ENCODE measurements at places on chromosomes 3 and 15.

DNA sequence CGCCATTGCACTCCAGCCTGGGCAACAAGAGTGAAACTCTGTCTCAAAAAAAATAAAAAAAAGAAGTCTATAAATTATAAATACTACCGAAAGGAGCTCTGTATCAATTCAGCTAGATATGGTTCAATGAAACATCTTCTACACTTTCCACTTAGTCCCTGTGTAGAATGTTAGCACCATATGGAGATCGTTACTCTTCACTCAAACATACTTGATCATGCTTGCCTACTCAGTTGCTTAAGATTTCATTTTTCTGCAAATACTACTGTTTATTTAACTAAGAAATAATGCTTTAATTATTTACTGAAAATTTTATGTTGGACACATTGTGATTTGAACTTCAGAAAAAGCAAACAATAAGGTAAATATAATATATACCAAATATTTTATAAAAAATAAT, 17.1 kb upstream of the NANOGP8 start:
- DNase-seq, result no peak

- DNase-seq, result no peak
Measured at GRCh38 chr15:90037961-90038631, 37.0 kb downstream of the ZNF710 start.

- DNase-seq, result no peak
Measured at GRCh38 chr15:100714034-100714748, 111.8 kb downstream of the ASB7 start.

GRCh38 chr15:29632671-29633406, 189.4 kb downstream of the TJP1 start:
- DNase-seq, result no peak

GRCh38 chr3:186953011-186953487, 22.7 kb downstream of the ST6GAL1 start:
- DNase-seq, result no peak

DNA sequence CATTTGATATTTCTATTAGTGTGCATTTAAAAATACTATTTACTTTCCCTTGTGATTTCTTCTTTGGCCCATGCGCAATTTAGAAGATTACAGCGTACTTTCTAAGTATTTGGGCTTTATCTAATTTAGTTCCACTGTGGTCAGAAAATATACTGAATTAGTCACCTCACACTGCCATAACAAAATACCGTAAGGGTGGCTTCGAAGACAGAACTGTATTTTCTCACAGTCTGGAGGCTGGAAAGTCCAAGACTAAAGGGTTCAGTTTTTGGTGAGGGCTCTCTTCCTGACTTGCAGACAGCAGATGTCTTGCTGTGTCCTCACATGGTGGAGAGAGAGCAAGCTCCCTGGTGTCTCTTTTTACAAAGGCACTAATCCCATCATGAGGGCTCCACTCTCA, 286.2 kb downstream of the ADAMTSL3 start:
- DNase-seq, result no peak

DNA sequence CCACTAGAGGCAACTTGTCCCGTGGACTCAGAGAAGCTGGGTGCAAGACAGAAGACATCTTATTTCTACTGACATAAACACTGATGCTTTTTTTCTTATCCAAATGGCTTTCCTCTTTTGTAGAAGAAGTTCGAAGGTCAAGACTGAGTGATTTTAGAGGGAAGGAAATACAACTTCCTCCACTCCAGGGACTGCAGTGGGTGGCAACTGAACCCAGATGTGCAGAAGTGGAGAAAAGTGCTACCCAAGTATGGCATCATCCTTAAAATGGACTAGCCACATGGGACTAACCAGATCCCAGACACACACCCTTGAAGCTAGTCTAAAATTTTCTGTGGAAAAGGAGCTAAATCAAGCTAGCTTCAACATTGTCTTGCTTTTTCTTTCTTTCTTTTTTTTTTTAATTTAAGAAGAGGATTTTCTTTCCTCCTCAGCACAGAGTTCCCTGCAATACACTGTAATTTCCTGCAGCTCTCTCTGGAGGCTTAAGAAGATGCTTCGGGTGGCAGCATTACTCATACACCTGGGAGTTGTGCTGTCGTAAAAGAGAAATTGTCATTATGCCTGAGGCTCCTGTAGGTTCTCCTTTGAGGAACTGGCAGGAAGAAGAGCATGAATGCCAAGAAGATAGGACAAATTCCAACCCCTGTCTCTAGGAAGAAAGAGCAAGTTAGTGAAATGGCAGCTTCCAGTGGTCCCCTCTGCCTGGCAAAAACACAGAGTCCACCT, 3.8 kb upstream of the FRMD4B start:
- DNase-seq, result no peak

DNA sequence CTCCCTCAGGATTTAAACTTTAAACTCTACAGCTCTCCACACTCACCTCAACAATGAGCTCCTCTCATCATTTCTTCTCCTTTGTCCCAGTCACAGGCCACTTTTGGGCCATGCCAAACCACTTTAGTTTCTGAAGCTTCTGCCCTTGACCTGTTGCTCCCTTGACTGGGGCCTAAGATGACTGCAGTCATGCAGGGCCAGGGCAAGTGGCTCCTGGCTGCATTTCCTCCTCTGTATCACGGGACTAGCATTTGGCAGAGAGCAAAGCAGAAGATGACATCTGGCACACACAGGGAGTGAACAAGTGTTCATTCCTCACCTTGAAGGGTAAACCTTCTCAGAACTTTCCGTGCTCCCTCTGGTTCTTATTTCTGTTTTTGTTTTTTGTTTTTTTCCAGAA, 136.9 kb downstream of the PDE8A start:
- DNase-seq, result no peak

GRCh38 chr15:92365906-92366305, 27.8 kb upstream of the ST8SIA2 start:
- DNase-seq, result no peak

DNA sequence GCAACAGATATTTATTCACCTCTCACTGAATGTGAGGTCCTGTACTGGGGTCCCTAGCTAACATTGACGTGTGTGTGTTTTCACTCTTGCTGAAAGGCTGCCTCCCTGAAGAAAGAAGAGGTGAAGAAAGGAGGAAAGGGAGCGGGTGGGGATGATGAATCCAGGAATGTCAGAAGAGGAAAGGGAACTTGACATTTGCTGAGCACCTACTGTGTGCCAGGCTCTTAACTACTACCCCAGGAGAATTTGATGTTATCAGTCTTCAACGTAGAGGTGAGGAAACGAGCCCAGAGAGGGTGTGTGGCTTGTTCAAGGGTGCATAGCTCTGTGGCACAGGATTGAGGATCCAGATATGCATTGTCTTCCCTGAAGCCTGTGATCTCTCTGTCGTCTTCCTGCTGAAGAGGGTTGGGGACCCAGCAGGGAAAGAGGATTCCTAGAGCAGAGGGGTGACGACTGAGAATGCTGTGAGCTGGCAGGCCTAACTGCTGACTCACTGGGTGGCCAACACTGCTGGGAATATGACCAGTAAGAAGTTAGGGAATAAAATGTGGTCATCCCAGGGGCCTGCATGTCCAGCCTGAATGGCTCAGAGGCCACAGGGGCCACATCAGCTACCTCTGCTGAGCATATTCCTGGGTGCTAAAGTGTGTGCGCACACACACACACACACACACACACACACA, 6.6 kb upstream of the ATP2B2 start:
- DNase-seq, result no peak

DNA sequence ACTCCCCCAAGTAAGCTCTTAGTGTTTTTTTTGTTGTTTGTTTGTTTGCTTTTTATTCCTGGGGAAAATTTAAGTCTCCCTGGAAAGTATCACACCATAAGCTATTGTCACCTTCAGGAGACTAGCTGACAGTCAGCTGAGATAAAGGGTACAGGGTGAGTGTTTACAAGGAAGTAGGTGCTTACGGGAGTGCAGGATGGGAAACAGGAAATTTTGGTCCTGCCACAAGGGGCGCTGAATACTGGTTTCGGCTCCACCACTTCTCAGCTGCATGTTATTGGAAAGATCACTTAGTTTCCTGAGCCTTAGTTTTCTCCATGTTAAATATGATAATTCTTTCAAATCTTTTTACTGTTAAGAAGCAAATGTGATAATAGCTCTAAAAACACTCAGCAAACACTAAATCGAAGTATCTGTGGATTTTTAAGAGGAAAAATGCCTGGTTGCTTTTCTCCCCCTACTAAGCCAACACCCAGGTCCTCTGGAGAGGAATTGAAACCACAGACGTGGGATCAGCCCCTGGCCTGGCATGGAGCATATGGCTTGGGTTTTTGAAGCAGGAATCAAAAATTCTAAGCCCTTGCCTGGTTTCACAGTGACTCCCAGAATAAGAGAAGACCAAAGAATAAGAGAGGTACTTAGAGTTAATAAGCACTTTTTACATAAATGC, 90.7 kb downstream of the SCN11A start:
- DNase-seq, result no peak

DNA sequence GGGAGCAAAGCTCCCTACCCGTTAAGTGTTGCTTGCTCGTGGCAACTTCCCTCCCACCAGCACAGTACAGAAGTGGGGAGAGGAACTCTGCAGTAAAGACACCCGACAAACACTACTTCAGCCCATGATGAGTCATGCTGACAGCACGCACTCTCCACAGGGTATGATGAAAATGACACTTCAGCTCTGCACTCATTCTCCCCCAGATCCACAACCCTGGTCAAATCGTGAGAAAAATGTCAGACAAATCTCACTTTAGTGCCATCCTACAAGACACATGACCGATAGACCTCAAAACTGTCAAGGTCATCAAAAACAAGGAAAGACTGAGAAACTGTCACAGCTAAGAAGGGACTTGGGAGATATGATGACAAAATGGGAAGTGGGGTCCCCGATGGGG, 278.9 kb downstream of the OCA2 start:
- DNase-seq, result no peak

DNA sequence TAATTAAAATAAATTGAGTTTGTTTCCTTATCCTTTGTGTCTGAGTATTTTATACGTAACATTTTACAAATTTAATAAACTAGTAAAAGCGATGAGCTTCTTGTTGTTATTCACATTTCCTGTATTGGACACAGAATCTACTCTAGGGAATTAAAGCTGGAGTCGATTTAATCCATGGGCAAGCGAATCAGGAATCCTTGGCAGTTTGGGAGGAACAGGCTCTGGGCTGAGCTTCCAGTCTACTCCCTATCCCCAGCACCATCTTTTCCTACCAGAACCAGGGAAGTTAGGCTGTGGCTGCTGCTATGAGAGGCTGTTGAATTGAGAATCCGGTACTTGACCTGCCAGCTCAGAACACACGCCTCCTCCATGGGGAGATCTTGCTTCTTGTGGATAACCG, 437.3 kb upstream of the TPM1 start:
- no peak for DNase-seq

GRCh38 chr3:16059711-16060357, 114.6 kb upstream of the GALNT15 start:
- DNase-seq, result no peak

DNA sequence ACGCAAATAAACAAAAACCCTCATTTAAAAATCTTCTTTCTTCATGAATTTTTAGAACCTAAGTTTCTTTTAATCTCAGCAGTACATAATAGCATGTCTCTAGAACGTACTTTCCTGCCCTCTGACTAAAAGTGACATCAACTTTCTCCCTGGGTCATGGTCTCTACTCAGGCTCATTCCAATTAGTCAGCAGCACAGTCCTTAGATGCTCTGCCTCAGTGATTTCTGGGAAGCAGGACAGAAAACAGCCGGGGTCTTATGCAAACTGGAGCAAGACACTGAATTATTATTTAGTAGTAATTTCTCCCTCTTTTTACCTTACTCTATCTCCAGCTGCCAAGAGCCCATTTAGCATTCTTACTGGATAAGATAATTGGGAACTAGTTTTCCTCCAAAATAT, 365.2 kb downstream of the TUSC7 start:
- DNase-seq, result no peak

DNA sequence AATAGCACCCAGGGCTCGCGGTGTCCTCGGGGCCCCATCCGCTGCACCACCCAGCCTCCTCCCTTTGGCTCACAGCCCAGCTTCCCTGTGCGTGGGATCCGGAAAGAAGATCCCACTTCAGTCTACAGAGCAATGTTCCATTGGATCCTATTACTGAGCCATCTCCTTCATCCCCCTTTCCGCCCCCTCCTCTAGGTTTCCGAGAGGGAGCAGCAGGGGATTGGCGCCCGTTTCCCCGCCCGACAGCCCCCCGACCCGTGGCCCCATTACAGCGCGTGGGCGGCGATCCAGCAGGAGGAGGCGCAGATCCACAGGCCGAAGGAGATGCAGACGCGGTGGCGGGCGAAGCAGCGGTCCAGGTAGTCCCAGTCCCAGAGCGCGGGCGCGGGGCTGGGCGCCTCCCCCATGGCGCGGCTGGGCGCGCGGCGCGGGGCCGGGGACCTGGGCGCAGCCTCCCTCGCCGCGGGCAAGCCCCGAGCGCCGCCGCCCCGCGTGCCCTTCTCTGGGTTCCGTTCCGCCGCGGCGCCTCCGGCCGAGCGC, 340 bp downstream of the TMEM44 start:
- no peak for DNase-seq

DNA sequence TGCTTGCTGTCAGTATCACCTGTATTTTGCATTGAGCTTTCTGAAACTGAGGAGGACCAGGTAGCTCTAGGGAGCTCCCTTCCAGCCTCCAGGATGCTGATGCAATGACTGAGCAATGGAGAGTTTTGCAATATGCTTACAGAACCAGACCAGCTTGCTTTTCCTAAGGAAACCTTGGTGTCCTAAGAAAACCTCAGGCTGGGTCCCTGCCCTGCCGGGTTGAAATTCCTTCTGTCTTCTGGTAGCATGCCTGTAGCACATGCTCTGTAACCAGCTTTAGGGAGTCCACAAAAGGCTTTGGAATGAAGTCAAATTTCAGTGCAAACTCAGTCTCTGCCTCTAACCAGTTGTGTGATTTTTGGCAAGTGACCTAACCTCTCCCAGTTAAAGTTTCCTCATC, 65.8 kb upstream of the GSK3B start:
- DNase-seq, result no peak

DNA sequence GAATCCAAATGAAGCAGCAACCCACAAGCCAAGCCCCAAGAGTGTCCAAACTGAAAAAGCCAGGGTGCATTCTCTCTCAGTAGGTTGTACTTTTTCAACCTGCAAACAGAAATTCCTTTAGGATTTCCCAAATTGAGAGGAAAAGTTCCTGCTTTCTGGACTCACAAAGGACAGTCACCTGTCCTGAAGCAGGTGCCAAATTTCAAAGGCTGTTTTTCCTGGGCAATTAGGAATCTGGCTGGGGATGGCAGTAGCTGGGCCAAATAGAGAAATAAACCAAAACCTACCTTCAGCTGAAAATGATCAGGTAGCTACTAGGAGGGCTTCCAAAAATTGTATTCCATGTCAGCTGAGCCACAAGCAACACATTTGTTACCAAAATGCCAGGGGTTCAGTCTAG, 83.1 kb upstream of the TP63 start:
- no peak for DNase-seq

Measured in D721Med (cell line).